ENCODE measurements at places on chromosomes 1 and 21.

- DNase-seq: peak; percentile 8
Measured at GRCh38 chr1:219837274-219837993, 90.9 kb downstream of the SLC30A10 start.

GRCh38 chr1:218301217-218301616 lies 16.1 kb downstream of the RRP15 start:
- DNase-seq: no peak

DNA sequence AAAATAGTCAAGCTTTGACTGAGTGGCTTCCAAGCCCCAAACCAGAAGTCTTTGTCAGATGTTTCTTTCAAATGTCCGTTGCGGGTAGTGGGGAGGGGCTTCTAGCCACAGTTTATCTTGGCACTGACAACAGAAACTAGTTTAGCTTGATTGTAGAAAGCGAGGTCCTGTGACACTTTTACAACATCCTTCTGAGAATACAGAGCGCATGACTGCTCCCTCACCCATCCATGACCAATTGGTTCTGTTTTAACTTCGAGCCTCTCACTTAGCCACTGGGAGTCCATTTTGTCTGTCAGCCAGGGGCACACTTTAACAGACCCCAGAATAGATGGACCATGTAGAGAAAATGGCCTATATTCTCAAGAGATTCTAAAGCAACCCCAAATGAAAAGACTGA lies 199.2 kb upstream of the ST6GALNAC5 start:
- no peak for DNase-seq

DNA sequence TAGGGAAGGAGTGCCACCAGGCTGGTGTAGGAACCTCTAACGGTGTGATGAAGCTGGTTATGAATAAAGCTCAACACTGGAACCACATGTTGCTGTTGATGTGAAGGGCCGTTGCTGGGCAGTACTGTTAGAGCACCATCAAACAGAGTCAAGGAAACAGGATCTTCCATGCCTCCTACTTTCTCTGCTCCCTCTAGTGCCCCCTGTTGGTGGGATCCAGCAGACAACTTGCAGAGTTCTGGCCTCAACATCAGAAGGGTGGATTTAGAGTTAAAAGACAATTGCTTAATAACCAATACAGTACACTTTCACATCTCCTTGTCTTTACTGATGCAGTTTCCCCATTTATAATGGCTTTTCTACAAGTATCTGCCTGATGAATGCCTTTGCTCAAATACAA lies 336.4 kb downstream of the NTNG1 start:
- DNase-seq: peak; percentile 30

GRCh38 chr1:215181518-215181917 lies 99.0 kb downstream of the KCNK2 start:
- no peak for DNase-seq

DNA sequence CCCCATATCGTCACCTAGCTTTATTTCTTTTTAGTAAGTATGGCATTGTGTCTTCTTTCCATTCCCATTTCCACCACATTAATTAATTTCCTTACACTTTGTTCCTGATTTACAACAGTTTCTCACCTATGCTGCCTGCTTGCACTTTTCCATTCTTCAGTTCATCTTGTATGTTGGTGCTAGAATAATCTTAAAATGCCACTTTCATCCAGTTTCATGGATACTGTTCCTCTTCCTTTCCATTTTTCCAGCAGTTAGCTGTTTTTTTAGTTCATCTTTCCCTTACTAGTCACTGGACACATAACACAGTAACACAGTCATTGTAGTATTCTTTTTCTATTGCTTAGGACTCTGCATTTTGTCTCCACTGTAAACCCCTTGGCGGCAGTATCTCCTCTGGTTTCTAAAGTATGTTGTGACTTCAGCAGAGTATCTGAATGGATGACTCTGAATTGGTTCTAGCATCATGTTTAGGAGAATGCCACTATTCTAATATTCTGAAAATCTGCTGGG lies 2.1 kb downstream of the CDC7 start:
- DNase-seq: peak; percentile 30

DNA sequence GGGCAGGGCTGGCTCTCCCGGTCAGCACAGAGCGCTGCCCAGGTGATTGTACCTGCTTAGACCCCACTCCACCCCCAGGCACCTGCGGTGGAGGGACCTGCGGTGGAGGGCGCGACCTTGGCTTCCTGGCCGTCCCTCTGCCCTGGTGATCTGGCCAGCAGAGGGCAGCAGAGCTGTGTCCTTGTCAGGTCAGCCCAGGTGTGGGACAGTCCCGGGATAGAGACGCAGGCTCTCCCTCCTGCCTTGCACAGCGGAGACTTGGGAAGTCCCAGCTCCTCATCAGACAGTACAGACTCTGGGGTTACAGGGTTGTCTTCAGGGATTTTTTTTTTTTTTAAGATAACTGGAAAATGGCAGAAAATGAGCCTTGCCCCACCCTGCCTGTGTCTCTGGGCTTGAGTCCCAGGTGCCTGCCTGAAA lies 10.0 kb downstream of the SLX9 start:
- DNase-seq: peak; percentile 71

- no peak for DNase-seq
Measured at GRCh38 chr1:229485318-229485717, 22.8 kb downstream of the NUP133 start.

DNA sequence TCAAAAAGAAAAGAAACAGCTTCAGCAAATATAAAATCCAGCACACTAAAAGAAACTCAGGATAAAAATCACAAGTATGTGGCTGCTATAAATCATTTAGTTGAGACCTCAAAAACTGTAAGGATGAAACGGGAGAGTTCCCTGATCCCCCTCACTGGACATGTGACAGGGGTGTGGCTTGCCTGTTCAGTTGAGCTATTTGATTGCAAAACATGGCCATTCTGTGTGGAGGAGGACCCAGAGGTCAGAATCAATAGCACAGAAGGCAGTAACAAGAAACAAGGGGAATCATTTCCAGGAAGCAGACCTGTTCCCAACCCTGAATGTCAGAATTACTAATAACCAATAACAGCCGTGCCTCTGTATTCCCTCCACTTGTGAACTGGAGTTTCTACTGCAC lies 27.9 kb downstream of the RBM11 start:
- DNase-seq: no peak

GRCh38 chr1:157597959-157598667 lies at the start of gene FCRL4:
Gene FCRL4, minus strand, starts transcription at chr1:157598085. Its CDS starts 141 bp downstream, at chr1:157597944.
- no peak for DNase-seq

GRCh38 chr1:62355095-62355494 lies 35.9 kb upstream of the KANK4 start:
- DNase-seq: no peak

- DNase-seq: no peak
Measured at GRCh38 chr1:62436039-62436465, 797 bp upstream of the USP1 start.

DNA sequence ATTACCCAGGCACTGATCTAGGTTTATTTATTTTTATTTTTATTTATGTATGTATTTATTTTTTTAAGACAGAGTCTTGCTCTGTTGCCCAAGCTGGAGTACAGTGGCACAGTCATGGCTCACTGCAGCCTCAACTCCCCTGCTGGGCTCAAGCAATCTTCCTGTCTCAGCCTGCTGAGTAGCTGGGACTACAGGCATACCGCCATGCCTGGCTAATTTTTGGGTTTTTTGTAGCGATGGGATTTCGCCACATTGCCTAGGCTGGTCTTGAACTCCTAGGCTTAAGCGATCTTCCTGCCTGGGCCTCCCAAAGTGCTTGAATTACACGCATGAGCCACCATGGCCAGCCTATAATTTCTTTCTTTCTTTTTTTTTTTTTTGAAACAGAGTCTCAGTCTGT lies 9.4 kb downstream of the PHACTR4 start:
- no peak for DNase-seq

DNA sequence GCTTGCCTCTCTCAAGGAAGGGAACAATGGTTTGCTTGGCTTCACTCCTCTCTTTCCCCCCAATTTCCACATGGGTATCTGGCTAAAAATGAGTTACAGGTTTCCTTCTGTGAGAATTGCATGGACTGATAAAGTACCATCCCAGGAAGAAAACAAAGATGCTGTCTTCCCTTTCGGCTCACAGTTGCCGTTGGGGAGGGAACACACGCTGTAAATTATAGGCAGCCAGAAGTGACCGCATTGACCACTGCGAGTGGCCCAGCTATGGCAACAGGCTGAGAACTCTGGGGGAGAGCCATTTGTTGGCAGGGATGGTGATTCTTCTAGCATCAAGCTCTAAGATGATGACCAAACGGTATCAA lies 2.9 kb downstream of the RUNX1 start:
- DNase-seq: no peak

DNA sequence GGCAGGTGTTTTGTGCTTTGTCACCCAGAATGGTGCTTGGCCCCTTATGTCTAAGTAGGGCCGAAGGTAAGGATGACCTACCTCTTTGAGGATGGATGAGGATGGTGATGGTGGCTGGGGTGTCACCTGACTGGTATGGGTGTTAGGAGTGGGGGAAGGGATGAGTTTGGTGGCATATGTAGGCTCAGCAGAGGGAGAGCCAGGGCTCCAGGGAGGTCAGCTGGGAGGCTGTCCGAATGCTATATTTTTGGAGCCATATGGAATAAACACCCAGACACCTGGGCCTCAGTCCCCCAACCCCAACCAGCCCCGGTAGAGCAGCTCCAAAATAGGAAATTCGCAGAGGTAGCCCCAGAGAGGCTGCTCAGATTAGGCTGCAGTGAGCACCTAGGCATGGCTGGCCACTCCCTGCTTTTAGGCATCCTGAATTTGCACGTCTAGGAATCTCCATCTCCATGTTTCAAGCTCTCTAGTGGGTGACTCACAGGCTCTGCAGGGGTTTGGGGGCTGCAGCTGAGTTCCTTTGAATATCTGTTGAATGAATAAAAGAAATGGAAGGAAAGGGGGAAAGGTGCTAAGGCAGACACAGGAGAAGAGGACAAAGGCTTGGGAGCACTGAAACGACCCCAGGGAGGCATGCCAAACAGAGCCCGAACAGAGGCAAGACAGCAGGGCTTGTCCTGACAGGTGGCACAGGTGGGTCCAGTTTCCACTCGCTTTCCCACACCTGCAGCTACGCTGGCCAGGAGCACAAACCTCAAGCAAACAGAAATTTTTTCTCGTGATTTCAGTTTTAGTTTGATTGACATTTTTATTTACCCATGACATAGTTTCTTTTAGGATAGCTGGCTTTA lies 135.3 kb upstream of the EDN2 start:
- DNase-seq: peak; percentile 1

DNA sequence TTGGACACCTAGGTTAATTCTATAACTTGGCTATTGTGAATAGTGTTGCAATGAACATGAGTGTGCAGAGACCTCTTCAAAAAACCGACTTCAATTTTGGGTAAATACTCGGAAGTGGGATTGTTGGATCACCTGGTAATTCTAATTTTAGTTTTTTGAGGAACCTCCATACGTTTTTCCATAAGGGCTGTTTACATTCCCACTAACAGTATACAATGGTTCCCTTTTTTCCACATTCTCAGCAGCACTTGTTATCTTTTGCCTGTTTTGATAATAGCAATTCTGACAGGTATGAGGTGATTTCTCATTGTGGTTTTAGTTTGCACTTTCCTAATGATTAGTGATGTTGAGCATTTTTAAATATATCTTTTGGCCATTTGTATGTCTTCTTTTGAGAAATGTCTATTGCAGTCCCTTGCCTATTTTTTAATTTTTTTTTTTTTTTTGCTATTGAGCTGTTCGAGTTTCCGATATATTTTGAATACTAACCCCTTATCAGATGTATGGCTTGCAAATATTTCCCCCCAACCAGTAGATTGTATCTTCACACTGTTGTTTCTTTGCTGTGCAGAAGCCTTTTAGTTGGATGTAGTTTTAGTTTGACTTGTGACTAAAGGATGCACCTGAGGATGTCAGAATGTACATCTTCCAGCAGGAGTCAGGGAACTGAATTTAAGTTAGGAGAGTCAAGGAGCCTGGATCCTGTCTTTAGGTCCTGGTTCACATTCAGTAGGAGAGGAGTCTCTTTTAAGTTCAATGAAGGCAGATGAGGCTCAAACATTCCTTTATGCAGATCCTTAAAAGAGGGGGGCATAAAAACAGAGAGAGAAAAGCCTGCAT lies 120.0 kb downstream of the S1PR1 start:
- DNase-seq: no peak

DNA sequence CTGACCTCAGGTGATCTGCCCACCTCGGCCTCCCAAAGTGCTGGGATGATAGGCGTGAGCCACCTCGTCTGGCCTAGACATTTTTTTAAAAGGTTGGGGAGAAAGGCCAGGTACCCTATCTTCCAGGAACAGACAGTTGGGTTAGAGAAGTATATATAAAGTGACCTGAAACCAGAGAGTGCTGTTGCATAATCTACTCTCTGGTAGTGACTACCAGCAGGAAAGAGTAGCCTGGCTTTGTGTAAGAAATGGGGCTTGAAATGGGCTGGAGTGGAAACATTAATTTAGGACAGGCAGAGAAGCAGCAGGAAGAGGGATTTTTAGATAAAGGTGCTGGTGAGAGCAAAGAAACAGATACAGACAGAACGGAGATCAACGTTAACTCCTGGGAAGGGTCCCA lies 125.8 kb upstream of the HOOK1 start:
- no peak for DNase-seq

DNA sequence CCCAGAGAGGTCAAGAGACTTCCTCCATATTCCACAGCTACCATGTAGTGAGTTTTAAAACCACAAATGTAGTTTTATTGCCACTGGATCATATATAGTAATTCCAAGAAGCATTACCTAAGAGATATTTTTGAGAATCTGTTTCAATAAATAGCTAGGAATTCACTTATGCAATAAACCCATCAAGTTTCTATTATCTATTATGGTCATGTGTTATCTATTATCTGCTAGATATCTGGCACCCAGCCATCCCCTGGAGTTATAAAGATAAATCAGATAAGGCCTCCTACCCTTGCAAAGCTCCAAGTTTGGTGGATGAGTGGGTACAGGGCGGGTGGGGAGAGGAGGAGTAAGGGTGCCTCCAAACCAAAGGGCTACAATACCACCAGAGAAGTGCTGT lies 10.3 kb upstream of the VWA5B1 start:
- DNase-seq: no peak

DNA sequence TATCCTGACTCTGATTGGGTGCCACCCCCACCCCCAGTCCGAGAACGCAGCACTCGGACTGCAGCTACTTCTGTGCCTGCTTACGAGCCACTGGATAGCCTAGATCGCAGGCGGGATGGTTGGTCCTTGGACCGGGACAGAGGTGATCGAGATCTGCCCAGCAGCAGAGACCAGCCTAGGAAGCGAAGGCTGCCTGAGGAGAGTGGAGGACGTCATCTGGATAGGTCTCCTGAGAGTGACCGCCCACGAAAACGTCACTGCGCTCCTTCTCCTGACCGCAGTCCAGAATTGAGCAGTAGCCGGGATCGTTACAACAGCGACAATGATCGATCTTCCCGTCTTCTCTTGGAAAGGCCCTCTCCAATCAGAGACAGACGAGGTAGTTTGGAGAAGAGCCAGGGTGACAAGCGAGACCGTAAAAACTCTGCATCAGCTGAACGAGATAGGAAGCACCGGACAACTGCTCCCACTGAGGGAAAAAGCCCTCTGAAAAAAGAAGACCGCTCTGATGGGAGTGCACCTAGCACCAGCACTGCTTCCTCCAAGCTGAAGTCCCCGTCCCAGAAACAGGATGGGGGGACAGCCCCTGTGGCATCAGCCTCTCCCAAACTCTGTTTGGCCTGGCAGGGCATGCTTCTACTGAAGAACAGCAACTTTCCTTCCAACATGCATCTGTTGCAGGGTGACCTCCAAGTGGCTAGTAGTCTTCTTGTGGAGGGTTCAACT lies 2.1 kb downstream of the RBM15 start:
- peak; percentile 13 for DNase-seq

All from DND-41 (cell line).